M059J (cell line): ENCODE measurements at places on chromosomes 13 and 19. TPM values are rescaled to one million over a fixed set of nuclear protein-coding genes. Genes with fewer than 3 reads are reported as not detected.
A peak's percentile ranks its signal among the peaks of the same experiment; 100 is the strongest.

CYP2A6 gene
- not detected in 2 replicates for total RNA-seq

DNA sequence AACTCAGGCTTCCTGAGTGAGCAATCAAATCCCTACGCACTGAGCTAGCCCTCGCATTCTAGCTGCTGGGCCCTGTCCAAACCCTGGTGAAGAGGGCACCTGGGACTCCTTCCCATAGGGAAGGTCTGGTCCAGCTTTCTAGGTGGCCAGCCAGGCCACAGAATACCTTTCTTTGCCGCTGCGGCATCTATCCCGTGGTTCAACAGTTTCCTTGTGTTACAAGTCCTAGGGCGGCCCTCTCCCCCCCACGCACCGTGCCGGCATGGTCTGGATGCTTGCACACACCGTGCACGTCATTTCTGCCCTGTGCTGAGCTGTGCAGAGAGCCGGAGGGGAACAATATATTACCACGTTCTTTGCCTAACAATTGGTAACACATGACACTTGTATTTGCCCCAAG, 164.6 kb upstream of the TSHZ3 start:
- no peak for DNase-seq

RAVER1 gene
- total RNA-seq = 14.3 and 33.5 TPM in 2 replicates

DNA sequence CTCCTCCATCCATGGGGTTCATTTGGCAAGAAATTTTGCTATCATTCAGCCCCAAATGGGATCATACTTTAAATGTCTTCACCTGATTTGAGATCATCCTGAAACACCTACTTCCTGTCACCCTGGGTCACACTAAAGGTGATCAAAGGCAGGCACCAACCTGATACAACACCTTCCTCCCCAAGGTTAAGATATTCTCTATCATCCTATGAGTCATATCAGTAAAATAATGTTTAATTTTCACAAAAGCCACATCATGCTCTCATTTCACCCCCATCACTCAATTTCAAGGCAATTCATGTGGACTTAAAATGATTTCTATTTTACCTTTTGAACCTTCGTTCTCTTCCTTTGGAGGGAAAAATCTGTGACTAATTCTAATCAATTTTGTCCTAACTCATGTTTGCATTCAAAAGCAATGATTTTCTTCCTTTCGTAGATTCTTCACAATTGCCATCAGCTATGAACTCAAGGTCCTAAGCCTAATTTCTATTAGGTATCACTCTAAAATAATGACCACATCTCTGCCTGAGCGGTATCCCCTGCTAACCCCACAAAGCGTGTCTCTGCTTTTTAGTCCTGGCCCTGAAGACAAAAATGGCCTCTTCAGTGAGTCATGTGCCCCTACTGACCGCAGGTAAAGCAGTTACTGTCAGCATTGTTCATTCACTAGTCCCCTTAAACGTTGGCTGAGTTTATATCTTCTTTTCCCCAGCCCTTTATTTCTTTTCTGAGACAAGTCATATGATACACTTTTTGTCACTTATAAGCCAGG, 139.0 kb downstream of the SPRY2 start:
- DNase-seq = peak; percentile 38

ZBTB32 gene
- not detected in 2 replicates for total RNA-seq

CA11 gene
- 1.9 and 5.1 TPM in 2 replicates for total RNA-seq

PRX gene
- 2.3 and 2.6 TPM in 2 replicates for total RNA-seq

DNA sequence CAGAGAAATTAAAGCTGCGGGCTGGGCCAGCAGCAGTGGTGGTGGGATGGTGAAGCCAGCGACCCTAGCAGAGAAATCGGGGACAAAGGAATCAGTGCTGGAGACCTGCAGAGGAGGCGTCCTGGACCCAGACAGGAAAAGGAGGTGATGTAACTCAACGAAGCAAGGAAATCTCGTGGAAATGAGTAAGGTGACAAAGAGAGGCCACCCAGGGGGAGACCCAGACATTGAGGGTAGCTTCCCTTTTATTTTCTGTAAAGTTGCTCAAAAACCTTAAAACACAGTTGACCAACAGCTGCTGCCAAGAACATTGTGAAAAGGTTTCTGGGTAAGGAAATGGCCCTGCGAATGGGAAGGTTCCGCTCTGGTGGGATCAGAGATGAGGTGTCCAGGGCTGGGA, 13.3 kb upstream of the RETN start:
- no peak for DNase-seq

DNA sequence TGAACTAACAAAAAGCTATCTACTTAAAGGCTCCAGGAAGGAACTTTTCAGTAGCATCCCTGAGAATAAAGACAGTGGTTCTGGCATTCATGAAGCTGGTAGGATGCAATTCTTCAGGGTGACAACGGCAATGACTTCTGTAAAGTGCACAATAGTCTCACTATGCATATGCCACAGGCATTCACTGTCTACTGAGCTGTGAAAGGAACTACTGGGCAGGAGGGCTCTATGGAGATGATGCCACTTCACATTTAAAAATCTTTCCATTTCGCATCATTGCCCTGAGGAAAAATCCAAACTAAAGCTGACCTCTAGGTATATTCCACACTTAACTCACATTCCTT, 2020.6 kb upstream of the PCDH20 start:
- no peak for DNase-seq

DNA sequence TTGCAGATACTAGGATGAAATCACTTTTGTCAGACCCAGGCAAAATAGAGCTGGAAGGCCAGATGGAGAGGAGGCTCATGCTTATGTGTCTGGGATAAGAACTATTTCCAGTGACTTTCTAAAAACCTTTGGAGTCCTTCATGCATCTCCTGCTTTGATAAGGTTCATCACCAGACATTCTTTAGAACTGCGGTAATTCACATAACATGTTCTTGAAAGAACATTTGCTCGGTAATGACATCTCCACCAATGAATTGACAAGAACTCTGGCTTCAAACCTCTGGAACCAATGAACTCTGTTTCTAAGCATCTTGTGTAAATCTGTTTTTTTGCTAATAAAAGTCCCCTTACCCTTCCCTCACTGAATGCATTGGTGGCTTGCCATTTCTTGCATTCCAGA, 112.0 kb upstream of the KL start:
- no peak for DNase-seq

- peak; percentile 84 for DNase-seq
These were observed 3.7 kb upstream of the TYROBP start for GRCh38 chr19:35911790-35912189.

- no peak for DNase-seq
These were observed 227.2 kb downstream of the FOXO1 start for GRCh38 chr13:40438999-40439797.

DNA sequence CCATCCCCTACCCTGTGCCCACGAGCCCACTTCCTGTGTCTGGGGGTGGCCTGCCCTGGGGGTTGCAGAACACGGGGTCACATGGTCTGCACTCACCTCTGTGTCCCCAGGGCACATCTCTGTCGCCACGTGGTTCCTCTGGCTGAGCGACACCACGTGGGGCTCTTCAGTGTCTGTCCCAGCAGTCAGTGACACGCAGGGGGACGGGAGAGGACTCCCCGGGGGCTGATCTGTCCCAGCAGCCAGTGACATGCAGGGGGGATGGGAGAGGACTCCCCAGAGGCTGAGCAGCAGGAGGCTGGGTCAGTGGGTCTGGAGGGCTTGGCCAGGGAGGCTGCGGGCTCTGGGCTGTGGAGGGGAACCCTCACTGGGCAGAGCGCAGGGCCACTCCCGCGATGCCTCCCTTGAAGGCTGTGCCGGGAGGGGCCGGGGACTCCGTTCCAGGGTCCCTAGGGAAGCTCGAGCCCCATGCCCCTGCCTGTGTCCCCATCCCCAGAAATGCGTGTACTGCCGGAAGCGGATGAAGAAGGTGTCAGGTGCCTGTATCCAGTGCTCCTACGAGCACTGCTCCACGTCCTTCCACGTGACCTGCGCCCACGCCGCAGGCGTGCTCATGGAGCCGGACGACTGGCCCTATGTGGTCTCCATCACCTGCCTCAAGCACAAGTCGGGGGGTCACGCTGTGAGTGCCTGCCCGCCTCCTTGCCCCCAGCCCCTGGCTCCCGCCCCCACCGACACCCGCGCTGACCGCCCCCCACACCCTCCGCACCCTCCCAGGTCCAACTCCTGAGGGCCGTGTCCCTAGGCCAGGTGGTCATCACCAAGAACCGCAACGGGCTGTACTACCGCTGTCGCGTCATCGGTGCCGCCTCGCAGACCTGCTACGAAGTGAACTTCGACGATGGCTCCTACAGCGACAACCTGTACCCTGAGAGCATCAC, 174.8 kb downstream of the KDM4B start:
- DNase-seq = no peak
